Kidney epithelial cell (primary cell): ENCODE measurements at places on chromosomes 3 and 15.

DNA sequence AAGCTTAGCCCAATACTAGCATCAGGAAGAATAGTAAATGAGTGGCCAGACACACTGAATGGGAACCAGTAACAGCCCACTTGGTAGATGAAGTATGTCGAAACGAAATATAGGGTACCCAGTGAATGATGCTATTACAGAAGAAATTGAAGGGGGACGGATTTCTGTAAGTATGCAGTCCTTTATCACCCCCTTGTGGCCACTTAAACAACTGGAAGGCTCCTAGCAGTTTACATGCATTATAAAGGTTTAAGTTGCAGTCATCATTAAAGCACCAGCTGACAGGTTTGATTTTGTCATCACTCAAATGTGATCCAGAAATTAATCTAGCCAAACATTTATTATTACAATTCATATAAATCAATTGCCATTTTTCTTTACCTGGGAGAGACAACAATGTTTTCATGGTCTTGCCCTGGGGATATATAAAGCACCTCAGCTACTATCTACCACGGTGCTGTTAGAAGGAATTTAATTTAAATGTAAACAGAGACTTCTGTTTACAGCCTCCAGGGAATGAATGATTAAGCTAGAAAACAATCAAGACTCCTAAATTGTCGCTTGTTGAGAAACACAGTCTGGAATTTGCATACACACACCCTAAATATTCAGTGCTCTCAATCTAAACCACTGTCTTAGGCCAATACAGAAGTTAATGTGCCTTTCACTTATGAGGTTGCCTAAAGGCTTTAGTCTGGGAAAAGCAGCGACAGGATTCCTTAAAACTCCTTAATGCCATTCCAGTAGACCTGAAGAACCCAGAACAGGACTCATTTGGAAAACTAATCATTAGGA, 7.8 kb downstream of the EIF1B start:
- no peak for DNase-seq

- DNase-seq, result no peak
These were observed 32.0 kb downstream of the ZBTB38 start for GRCh38 chr3:141400073-141400971.

DNA sequence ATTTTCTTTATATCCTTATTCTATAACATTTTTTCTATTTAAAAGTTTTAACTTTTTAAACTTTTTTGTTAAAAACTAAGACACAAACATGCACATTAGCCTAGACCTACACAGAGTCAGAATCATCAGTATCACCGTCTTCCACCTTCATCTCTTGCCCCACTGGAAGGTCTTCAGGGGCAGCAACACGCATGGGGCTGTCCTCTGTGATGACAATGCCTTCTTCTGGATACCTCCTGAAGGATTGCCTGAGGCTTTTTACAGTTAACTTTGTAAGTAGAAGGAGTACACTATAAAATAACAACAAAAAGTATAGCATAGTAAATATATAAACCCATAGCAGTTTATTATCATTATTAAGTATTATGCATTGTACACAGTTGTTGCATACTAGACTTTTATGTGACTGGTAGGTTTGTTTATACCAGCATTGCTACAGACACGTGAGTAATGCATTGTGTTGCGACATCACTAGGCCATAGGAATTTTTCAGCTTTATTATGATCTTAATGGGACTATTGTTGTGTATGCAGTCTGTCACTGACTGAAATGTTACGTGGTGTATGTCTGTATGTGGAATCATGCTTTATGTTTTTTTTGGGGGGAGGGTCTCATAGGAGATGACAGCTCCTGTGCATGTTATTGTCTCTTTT, 18.2 kb downstream of the ATP1B3 start:
- DNase-seq, result no peak

DNA sequence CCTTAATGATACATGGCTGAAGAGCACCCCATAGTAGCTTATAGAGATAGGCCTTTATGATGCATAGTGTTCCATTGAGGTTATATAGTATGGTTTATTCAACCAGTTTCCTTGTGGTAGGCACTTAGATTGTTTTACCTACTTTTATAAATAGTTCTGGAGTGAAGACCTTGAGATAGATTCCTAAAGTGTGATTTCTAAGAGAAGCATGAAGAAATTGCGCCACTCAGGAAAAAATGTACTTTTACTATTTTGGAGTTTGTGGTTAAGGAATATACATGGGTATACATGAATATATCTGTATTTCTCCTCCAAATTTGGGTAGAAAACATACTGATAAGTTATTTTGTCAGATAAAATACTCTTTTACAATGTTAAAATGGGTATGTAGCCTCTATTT, 70.5 kb downstream of the CHD2 start:
- no peak for DNase-seq

DNA sequence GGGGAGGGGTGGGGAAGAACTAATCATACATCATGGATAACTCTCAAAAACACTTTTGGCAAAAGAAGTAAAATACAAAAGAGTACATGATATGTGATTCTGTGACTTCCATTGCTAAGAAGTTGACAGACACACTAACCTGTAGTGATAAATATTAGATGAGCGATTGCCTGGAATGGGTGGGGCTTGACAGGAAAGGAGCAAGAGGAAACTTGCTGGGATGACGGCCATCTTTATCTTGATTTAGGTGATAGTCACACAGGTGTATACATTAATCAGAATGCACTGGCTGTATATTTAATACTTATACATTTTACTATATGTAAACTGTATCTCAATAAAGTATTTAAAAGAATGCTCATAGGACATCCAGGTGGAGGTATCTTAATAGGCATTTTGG, 13.1 kb downstream of the PARL start:
- DNase-seq, result no peak

GRCh38 chr15:82970078-82970686, 15.8 kb upstream of the RAMAC start:
- no peak for DNase-seq

DNA sequence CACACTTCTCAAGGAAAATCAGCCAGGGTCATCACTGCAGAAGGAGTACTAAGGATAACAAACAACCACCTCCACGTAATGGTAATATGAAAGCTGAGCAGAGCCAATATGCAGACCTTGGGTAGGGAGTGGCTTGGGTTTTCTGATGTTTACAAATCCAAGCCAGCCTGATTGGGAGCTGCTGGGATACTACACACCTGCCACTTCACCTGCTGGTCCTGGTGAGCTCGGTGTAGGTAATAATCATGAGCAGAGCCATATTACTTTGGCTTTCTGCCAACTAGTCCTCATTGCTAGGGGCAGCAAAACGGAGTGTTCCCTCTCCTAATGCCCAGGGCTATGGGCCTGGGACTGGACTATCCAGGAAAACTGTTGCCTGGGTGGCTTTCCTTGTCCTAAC, 433.5 kb upstream of the PPP2R3A start:
- DNase-seq, result no peak

GRCh38 chr3:123305192-123305591, 103.4 kb downstream of the SEC22A start:
- no peak for DNase-seq

DNA sequence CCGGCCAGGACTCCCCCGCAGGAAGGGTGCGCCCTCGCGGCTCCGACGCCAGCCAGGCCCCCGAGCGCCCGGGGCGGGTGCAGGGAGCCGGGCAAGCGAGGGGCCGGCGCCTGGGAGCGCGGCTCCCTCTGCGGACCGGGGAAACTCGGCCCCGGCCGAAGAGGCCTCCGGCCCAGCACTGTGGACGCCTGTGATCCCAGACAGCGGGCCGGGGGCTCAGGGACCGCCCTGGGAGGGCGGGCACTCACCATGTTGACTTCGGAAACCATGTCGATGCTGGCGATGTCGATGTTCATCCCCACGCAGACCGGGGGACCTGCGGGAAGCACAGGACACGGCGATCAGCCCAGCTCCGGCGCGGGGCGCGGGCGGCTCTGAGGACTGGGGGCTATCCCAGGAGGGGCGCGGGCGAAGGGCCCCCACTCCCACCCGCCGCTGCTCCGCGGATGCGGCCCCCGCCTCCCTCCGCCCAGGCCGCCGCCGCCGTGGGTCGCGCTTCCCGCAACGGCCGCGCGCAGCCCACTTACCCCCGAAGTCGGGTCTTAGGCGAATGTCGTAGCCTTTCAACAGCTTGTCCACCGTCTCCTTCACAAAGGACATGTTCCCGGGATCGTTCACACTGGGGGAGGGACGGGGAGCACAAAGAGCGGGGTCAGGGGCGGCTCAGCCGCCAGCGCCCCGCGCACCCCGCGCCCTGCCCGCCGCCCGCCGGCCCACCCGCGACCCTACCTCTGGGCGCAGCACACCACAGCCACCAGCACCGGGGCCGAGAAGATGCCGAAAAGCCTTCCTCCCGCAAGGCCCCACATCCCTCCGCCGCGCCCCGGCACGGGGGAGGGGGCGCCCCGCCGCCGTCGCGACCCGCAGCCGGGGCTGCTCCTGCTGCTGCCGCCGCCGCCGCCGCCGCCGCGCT, at the start of gene GABRB3:
Gene GABRB3 (minus strand): TSS at position 913 of the 913 bp plus-strand sequence.
- DNase-seq, result no peak

DNA sequence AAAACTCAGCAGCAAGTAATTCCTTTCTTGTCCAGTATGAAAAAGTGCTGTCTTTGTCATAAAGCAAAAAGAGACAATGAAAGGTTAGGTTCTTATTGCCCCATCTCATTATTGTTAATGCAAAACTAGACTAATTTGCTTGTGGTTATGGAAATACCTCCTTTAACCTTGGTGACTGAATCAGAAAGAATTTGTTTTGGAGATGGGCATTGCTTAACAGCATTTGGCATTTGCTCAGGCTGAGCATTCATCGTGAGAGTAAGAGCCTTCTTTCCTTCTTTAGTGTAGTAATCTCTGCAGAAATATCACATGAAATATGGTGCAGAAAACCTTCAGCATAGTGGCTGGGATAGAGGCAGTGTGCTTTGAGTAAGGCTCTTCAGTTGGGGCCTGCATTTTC, 103.1 kb downstream of the CNTN6 start:
- peak; percentile 82 for DNase-seq

DNA sequence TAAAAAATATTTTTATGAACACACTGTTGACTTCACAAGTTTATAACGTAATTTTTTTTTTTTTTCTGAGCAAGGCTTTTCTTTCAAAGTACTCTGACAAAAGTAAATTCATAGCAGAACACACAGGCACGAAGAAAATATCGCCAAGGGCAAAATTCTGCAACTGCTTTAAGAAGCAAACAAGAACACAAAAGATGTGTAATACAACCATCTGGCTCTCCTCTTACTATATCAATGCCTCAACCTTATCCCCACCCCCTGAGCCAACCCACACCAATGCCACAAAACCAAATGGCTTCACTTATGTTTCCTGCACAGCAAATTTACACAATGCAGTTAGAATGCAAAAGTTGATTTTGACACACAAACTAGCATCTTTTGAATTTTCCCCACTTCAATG, 274.2 kb downstream of the FOXP1 start:
- no peak for DNase-seq

GRCh38 chr15:38545179-38545578, 19.4 kb downstream of the RASGRP1 start:
- no peak for DNase-seq

GRCh38 chr3:71858503-71859122, 73.7 kb upstream of the PROK2 start:
- no peak for DNase-seq

GRCh38 chr15:99279827-99280226, 28.5 kb downstream of the LRRC28 start:
- DNase-seq, result no peak

GRCh38 chr15:91302588-91303439, 202.8 kb downstream of the SV2B start:
- DNase-seq, result peak; percentile 14

DNA sequence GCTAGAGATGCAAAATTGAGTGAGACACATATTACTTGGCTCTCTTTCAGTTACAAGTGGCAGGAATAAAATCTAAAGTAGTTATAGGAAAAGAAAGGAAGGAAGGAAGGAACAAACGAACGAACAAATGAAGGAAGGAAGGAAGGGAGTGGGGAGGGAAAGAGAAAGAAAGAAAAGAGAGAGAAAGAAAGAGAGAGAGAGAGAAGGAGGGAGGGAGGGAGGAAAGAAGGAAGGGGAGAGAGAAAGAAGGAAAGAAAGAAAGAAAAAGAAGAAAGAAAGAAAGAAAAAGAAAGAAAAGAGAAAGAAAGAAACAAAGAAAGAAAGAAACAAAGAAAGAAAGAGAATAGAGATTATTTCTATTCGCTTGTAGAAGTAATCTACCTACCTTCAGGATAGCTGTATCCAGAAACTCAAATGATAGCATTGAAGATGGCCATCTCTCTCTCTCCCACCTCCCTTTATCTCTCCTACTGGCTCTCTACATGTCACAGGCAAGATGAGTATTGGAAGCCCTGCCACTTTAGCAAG, 229.7 kb upstream of the TLE3 start:
- no peak for DNase-seq

DNA sequence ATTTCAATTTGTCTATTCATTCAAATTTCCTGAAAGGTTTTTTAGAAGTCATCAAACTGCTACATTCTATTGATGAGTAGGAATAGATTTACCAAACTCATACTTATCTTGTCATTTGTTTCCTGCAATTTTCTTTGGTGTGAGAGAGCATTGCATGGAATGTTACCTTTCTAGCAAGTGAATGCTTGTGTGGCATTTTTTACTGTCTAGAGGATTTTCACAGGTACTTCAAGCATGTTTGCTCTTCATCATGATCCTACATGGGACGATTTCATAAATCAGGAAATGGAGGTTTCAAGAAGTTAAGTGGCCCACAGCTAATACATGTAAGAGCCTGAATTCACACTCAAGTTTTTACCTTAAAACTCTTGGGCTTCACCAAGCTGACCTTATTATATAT, 26.1 kb downstream of the TGFBR2 start:
- no peak for DNase-seq

DNA sequence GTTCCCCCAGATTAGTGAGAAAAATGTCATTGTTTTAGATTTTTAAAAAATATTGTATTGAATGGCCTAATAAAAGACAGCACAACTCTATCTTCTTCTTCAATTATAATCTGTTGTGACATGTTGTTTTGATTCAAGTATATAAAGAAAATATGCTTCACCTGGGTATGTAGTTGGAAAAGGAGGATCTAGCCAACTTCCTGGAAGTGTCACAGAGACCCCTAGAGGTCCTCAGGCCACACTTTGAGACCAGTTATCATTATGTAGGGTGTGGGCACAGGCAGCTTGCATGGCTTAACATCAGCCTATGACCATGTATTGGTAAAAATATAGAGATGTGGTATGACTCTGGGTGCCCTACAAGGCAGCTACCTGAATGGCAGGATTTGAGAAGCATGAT, 14.7 kb upstream of the RYR3 start:
- no peak for DNase-seq

DNA sequence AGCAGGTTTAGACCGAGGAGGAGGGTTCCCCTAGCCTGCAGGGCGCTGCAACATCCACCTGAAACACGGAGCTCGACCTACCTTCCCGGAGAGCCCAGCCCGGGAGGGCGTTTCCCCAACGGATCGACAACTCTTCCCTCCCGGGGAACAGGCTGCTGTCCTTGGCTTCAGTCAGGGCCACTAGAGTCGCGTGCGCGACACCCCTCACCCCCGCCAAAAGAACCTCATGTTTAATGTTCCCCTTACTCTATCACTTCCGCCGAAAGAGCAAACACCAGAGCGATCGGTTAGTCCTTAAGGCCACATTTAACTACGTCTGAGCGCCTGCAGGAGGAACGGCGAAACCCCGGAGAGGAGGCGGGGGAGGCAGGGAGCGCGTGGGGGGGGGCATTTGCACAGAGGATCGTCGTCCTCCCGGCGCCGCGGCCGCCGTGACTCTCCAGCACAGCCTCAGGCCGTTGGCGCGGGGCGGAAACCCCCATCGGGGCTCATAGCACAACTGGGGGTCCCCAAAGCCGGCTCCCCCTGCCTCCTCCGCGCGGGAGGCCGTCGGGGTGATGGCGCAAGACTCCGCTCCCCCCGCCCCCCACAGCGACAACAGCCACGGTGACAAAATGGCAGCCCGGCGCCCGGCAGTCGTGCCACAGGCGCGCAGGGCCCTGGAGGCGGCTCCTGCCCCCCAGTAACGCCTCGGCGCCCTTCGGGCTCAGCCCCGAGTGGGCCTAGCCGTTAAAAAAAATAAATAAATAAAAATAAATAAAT, 3.2 kb downstream of the ANP32A start:
- DNase-seq, result no peak
